Stimulated activated effector memory CD8-positive, alpha-beta T cell treated with anti-CD3 and anti-CD28 coated beads, Interleukin-12 subunit alpha, Interleukin-12 subunit beta, amount 100 ng/mL, for 72 hours (primary cell): ENCODE measurements at places on chromosomes 4 and X.

DNA sequence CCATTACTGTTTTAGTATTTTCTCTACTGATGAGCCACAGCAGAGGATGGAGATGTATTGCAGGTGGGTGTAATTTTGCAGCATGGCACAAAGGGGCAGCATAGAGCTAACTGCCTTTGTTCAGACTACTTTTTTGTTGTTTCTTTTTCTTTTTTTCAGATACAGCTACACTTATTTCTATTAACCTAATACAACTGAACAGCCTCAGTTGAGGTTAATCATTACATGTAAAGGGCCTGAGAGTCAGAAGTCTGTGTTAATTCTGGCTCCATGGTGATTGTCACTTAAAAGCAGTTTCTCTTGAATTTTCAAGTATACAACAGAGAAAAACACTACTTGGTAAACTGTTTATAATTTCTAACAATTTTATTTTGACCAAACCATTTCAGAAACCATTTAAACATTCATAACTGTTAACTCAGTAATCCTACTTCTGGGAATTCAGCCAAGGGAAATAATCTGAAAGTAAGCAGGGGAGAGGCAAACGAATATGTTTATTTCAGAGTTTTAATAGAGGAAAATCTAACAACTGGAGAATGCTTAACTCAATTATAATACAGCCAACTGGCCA, 13.9 kb upstream of the PPEF2 start:
- DNase-seq, result no peak

DNA sequence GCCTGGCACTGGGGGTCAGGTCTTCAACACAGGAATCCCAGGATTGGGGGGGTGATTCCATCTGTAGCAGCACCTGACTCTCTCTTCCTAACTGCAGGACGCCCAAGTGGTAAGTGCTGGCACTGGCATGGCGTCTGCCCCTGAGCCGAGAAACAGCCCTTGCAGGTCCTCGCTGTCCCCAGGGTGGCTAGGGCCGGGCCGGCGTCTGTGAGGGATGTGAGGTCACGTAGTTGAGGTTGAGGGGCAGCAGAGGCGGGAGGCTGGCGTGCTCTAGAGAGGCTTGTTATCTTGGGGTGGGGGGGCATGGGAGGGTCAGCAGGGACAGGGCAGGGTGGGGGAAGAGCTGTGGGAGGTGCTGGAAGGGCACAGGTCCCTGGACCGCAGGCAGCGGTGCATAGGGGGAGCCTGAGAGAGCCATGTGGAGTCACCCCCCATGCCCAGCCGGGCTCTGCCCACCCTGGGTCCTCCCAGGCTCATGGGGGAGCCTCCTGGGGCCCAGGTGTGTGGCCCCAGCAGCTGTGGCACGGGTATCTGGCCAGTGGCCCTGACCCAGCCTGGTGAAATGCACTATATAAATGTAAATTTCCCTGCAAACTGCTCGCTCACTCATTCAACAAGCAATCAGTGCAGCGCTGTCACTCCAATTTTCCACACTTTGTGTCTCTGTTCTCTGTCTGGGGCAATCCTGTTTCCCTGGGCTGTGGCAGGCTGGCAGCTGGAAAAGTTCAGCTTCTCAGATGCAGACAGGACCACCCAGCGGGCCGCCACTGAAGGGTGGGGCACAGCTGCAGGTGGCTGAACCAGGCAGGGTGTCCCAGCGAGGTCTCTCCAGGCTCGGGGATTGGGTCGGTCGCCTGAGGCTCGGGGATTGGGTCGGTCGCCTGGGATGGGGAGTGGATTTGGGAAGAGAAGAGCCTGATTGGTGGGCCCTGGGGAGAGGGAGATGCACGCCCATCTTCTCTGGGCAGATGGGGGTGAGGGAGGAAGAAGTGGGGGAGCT, 102.2 kb upstream of the NKX1-1 start:
- DNase-seq, result no peak

DNA sequence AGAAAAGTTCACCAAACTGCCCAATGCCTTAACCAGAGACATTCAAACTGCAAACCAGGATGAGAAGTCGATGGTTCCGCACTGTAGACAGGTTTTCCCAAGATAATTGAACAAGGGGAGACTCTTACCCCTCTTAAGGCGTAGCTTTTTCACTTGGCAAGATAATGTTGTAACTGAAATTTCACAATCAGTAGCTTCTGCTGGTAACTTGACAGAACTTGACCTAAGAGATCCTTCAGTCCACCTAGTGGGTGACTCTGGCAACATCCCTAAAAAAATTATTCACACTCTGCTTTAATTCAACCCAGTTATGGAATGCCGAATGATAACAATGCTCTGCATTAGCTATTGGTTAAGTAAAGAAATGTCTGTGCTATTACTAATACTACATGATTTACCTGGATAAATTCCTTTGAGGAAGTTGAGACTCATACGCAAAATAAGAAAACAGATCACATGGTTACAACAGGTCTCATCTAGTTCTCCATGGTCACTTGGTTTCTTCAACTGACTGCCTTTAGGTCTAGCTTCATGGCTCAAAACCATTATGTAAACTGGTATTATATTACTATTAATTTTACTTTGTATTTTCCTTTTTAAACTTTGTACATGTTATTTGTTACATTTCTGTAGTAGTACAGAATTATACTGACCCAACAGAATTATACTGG, 9.1 kb downstream of the ELF2 start:
- DNase-seq, result no peak

DNA sequence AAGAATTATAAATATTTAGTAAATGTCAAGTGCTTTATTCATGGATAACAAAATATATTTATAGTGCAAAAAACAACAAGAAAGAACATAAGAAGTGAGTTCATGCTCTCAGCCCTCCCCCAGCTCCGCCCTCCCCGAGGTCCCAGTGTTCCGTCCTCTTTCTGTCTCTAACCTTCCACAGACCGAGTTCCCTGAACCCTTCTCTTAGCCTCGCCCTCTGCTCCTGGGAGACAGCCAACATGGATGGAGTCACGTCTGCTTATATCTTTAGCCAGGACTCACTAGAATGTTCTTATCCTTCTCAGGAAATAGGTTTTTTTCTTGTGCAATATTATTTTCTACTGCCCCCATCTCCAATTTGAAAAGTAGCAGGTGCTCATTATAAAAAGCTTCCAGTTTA, 40.1 kb upstream of the HELT start:
- no peak for DNase-seq

DNA sequence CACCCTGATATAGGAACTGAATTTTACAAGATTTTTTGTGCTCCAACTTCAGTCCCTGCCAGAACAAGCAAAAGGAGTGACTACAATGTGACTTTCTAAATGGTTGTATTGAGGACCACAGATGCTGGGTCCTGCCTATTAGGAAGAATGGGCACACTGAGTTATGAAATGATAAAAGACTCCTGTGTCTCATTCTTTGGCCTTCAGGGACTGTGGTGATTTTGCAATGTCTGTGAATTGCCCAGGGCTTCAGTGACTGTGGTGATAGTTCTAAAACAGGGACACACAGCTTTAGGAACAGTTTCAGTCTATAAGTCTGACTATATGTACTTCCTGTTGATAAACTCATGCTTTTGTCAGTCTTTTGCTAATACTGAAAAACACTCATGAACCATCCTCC, 210.2 kb downstream of the DMD start:
- no peak for DNase-seq

GRCh38 chr4:158443731-158444130, 78.0 kb upstream of the RXFP1 start:
- DNase-seq, result no peak

GRCh38 chr4:185925910-185926360, 113.9 kb upstream of the SORBS2 start:
- DNase-seq, result no peak

DNA sequence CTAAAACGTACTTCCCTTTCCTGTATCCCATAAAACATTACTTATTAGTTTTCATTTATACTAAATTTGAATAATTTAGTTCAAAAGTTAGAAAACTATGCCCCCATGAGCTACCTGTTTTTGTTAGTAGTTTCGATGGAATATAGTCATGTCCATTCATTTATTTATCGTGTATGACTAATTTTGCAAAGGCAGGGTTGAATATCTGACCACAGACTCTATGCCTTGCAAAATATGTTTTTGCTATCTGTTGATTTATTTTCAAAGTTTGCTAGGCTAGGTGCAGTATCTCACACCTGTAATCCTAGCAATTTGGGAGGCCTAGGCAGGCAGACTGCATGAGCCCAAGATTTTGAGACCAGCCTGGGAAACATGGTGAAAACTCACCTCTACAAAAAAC, 78.4 kb downstream of the PDS5A start:
- DNase-seq, result no peak

DNA sequence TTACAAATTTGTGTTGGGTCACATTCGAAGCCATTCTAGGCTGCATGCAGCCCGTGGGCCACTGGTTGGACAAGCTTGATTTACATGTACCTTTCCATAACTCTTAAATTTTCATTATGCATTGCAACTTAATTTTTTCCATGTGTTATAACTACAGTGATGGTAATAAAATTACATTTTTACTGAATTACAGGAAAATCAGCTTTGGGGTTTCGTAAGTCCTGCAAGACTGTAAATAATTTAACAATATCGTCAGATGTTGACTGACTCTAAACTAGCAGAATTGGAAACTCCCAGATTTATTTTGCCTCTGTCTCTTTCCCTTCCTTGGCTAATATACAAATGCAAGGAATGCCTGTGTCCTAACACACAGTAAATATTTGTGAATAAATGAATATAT, 88.0 kb upstream of the RAPGEF2 start:
- DNase-seq, result no peak

DNA sequence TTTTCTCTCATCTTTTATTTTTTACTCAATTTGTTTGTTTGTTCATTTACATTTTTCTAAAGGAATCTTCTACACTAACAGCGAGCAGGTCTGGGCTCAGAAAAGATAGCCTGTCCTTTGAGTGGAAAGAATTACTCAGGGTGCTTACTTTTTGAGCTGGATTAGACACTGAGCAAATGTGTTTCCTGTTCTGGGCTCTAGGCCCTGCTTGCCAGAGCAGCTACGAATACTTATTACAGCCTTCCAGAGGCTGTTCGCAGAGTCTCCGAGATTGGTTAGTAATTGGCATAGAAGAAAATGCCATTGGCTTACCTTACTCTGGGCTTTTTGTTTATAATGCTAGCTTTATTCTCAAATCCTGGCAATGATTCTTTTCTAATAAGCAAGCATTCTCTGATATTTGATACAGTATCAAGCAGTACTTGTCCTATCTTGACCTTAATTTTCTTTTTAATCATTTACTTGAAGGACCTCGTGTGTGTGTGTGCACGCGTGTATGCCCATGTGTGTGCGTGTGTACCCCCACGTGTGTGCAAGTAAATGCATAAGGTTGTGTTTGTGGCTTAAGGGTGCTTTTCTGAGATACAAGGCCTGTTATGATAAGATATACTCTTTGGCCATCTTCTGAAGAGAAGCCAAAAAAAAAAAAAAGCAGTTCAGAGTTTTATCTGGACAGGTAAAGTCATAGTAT, 76.2 kb upstream of the GRXCR1 start:
- DNase-seq, result no peak

GRCh38 chrX:24876530-24877287, 139.1 kb downstream of the ARX start:
- no peak for DNase-seq

DNA sequence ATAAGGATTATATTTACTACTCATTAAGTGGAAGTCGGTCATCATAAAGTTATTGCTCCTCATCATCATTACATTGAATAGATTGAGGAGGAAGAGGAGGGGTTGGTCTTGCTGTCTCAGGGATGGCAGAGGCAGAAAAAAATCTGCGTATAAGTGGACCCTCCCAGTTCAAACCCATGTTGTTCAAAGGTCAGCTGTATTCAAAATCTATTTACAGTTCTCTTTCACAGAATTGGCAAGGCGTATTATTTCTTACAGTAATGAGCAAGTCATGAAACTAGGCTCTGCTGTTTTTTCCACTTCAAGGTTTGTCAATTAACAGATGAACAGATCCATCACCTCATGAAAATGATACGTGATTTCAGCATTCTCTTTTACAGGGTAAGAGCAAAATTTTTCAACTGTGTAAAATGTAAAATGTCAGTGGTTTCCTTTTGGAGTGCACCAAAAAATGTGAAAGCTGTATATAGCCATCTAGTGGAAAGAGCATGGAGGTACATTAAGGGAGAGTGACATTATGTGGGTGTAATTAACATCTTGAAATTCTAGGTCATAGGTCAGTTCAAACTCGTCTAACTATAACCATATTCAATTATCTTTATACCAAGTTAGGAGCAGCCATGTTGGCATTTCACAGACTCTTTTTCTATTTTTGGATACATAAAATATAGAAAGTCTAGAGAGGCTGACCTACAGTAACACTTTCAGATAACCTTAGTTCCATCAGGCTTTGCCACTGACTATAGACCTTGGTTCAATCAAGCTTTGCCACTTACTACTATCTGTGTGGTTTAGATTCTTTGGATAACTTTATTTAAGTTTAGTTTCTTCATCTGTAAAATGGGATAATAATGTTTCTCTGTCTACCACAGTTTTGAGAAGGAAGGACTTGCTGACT, 30.1 kb downstream of the NEIL3 start:
- no peak for DNase-seq

DNA sequence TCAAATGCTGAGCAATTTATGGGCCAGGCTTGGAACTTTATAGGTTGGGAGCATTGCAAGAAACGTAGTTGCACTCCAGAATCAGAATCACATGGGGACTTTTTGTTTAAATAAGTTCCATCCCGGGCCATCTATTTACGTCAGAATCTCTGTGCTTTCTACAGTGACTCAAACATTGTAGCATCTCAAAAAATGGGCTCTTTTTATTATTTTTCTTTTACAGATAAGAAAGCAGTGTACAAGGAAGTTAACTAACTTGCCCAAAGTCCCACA, 10.2 kb downstream of the CC2D2A start:
- DNase-seq, result no peak

GRCh38 chrX:19829814-19830213, 57.6 kb downstream of the SH3KBP1 start:
- DNase-seq, result no peak

GRCh38 chr4:3750334-3750733, 15.9 kb upstream of the ADRA2C start:
- no peak for DNase-seq

GRCh38 chrX:129760155-129760554, 19.6 kb upstream of the SASH3 start:
- no peak for DNase-seq

- DNase-seq, result no peak
Measured at GRCh38 chr4:10949039-10949733, 264.6 kb upstream of the CLNK start.

GRCh38 chrX:154490021-154490413, 412 bp downstream of the SLC10A3 start:
- DNase-seq, result peak; percentile 12

DNA sequence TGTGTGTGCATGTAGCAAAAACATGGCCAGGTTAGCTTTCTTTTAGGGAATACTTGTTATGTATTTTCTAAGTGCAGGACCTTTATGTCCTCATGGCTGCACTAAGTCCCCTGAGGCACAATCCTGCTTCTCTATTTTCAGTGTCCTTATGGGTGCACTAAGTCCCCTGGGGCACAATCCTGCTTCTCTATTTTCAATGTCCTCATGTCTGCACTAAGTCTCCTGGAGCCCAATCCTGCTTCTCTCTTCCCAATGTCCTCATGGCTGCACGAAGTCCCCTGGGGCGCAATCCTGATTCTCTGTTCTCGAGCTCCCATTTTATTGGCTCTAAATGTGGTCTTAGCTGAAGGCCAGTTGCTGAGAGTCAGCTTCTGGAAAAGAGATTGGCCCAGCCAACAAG, 49.7 kb upstream of the GPRIN3 start:
- no peak for DNase-seq
